Stimulated activated CD8-positive, alpha-beta memory T cell treated with anti-CD3 and anti-CD28 coated beads, Interleukin-2, amount 100 ng/mL, for 1 hour (primary cell): ENCODE measurements at places on chromosomes 3 and 15.

DNA sequence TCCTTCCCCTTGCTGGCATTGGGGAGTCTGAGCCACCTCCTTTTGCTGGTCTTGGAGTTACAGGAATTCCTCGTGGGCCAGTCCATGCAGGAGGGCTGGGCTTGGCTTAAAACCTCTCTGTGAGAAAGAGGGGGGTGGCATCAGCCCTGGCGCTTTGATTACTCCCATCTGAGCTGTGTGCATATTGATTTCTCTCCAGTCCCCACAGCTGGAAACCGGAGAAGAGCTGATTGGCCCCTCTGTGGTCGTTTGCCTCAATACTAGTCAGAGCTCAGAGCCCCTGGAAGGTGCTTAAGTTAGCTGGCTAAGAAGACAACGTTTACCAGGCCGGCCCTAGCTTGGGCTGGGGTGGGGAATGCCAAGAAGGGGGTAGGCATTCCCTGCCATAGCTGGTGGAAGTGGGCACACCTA lies 4.0 kb upstream of the RASGRF1 start:
- DNase-seq: no peak

- DNase-seq: no peak
Observed at GRCh38 chr3:132522353-132522752, 74.7 kb upstream of the ACKR4 start.

GRCh38 chr3:180611006-180611405 lies 9.0 kb downstream of the TTC14 start:
- no peak for DNase-seq

DNA sequence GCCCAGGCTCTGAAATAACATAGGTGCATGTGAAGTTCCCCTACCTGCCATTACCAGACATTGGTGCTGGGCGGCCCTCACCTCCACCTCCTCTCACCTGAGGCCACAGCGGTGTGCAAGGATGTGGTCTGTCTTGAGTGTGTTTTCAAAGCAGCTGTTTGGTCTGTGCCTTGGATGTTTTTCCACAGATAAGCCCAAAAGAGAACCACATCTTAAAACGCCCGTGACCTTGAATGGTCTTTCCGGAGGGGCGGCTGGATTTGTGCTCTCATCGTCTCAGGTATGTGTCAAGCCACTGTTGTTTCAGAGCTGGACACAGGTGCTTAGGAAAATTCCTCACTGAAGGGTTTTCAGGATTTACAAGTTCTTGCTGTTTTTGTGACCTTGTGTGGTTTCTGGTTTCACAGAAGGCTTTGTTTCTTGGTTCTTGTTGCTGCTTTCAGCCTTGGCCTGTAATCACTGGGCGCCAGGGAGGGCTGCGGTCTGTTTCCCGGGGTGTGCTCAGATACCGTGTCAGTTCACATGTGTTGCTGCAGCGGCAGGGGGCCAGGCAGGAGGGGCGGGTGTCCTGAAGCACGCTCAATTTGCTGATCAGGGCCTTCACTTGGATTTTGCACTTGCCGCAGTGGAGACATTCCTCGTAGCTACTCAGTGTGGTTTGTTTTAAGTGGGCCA lies 128.4 kb downstream of the IGF1R start:
- DNase-seq: no peak

- no peak for DNase-seq
Observed at GRCh38 chr3:61945657-61946056, 384.3 kb downstream of the PTPRG start.

GRCh38 chr3:50316657-50317242 lies 5.8 kb downstream of the HYAL2 start:
- DNase-seq: peak; percentile 51

DNA sequence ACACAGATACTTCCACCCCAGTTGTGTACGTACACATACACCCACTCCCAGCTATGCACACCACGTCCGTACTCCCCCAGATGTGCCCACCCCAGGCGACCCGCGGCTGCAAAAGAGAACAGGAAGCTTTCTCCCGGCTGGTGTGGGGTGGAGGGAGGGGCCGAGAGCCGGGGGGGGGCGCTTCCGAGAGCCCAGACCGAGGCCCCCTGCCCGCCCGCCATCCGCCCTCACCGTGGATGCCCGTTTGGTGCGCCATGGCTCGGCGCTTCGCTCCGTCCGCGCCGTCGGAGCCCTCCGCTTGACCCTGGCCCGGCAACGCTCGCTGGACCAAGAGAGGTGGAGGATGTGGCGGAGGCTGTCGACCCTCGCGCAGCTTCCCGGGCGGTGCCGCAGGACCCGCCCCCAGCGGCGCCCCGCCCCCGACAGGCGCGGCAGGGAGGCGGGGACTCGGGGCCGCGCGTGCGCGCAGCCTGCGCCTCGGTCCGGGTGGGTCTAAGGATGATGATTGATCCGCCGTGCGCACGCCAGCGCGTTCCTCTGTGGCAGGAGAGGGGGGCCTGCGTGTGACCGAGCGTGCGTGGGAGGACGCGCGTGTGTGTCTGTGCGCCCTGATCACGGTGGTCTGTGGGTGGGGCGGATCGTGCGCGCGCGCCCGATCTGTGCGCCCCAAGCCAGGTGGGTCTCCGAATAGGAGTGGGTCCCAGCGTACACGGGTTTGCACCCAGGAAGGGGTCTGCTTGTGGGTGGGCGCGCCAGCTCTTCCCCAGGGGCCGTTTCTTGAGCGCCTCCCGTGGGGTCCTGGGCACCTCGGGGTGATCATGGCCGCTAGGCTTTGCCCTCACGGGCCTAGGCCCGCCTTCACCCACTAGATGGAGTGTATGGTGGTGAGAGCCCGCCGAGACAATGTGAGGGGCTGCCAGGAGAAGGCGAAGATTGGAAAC lies at the start of gene TWF2:
TWF2 (minus strand) TSS at position 398 of the 941 bp plus-strand sequence; CDS start at position 256, 142 bp downstream.
- peak; percentile 72 for DNase-seq

DNA sequence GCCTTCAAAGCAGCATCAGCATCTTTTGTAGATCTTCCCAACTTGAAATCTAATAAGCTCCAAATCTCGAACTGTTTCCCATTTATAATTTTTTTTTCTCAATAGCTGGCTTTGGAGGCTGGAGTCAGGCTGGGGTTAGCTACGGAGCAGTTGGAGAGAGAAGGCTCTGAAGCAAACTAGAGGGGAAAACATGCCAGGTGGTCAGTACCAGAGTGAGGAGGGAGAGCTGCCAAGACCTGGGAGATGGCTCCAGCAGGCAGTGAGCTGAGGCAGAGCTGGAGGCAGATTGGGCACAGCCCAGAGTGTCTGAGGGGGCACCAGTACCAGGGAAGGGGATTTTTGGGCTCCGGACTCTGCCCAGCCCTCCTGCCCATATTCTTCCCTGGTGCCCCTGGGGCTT lies 311.2 kb downstream of the RPLP1 start:
- no peak for DNase-seq

GRCh38 chr15:80695911-80696661 lies 976 bp downstream of the ABHD17C start:
- no peak for DNase-seq

GRCh38 chr15:88623061-88623460 lies 1.9 kb downstream of the AEN start:
- DNase-seq: no peak

DNA sequence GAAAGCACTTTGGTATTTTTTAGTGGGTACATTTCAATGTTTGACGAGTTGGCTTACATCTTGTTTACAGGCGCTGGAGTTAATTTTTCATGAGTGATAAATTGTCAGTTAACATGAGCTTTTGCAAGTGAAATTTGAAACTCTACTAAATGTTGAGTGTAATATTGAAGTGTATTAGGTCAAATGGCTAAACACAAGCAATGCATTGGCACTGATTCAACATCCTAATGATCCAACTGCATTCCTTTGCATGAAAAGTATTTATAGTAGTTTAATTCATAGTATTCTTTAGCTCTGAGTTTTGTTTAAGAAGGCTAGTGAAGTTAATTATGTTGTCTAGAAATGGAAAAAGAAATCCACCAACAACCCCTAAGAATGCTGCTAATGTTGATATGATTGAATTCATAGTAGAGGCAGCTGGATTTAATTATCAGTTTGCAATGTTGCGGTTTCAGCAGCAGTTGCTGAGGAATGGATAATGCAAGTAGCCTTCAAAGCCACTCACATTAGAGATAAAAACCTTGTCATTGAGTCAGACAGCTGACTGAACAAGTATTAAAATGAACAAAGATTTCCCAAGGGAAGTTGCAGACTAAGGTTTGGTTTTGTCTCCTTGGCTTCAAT lies 245.6 kb upstream of the GOLIM4 start:
- no peak for DNase-seq

- no peak for DNase-seq
Observed at GRCh38 chr15:41367418-41367817, 34.7 kb downstream of the NUSAP1 start.

DNA sequence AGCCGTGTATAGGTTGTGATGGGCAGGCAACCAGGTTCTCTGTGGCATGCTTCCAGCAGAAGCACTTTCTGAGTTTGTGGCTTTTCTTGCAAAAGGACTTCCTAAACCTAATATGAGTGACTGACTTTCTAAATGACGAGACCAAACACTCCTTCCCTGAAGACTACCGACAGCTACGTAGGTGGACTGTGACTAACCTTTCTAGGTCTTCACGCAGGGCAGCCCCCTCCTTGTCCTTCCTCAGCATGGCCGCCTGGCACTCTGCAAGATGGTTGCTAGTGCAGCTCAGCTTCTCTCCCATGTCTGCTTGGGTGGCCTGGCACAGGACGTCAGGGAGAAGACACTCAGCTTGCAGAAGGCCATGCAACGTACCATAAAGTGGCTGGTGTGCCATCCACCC lies 20.9 kb downstream of the CXCR6 start:
- DNase-seq: no peak

DNA sequence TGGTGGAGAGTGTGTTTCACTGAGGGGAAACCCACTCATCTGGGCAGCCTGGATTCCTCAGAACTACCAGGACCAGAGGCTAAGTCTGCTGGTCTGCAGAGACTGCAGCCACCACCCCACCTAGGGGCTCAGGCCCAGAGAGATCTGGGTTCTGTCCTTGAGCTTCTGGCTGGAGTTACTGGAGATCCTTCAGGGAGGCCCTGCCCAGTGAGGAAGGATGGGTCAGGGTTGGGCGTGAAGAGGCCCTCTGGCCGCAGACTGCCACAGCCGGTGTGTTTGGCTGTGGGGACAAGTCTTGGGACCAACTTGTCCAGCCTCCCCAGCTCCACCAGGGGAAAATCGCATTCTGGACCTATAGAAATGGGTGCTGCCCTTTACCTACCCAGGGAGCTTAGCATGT lies 235.3 kb upstream of the CBLB start:
- no peak for DNase-seq

DNA sequence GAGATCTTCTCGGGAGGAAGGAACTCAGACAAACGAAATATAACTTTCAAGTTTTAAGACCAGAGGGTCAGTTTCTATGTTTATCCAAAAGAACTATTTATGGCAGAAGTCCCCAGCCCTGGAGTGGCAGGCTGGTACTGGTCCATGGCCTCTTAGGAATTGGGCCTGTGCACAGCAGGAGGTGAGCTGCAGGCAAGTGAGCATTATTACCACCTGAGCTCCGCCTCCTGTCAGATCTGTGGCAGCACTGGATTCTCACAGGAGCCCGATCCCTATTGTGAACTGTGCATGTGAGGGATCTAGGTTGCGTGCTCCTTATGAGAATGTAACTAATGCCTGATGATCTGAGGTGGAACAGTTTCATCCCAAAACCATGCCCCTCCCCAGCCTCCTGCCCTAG lies 14.3 kb upstream of the HPS3 start:
- DNase-seq: no peak

- no peak for DNase-seq
Observed at GRCh38 chr3:95750097-95750496, 1064.3 kb upstream of the EPHA6 start.

GRCh38 chr3:34895841-34896240 lies 743.5 kb upstream of the ARPP21 start:
- DNase-seq: no peak

GRCh38 chr3:120461416-120461815 lies 10.6 kb upstream of the FSTL1 start:
- DNase-seq: no peak

DNA sequence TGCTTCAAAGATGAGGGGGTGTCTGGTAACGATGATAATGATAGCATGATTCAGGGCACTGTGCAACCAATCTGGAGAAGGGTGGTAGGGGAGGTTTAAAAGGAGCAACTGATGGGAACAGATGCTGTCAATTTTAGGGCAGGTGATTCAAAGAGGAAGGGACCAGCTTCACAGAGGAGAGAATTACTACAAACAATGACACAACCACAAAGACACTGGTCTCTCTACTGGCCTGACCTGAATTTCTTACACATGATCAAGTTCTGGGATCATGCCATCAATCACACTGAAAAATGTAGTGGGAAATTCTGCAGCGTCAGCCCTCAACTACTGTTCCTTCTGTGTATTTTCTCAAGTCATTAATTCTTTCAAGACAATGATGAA lies 2.6 kb upstream of the CDV3 start:
- no peak for DNase-seq

DNA sequence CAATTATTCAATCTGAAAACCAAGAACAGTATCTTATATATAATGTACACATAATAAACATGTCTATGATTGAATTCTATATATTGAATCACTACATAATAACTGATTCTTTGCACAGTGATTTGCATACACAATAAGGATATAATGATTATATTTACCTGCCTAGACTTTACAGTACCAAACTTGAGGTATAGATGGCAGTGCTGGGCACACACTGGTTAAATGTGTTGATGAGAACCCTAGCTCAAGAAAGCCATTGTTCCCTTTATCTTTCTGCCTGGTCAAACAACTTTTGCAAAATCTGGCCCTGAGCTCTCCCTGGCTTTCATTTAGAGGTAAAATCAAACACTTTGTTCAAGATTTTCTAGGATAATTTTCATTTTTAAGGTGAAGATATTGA lies 697.7 kb downstream of the TUSC7 start:
- DNase-seq: no peak

GRCh38 chr3:50321336-50322114 lies 1.0 kb downstream of the HYAL2 start:
- peak; percentile 56 for DNase-seq

DNA sequence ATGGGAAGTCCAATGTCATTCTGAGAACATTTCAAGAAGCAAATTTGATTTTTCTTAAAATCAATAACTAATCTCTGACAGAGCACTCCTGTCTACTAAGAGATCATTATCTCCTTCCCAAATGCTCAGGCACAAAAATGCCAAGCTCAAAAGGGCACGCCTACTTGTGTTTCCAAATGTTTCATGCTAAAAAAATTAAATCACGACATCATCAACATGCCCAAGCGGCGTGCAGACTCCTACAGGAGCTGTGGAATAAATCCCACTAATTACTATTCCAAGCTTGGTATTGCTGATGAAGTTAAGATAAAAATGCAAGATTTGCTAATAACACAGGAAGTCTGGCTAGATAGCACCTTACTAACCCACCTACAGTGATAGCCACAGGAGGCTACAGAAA lies 140.8 kb downstream of the OSBPL10 start:
- no peak for DNase-seq
